ENCODE measurements at places on chromosomes 7 and 10.
A peak's percentile ranks its signal among the peaks of the same experiment; 100 is the strongest.

DNA sequence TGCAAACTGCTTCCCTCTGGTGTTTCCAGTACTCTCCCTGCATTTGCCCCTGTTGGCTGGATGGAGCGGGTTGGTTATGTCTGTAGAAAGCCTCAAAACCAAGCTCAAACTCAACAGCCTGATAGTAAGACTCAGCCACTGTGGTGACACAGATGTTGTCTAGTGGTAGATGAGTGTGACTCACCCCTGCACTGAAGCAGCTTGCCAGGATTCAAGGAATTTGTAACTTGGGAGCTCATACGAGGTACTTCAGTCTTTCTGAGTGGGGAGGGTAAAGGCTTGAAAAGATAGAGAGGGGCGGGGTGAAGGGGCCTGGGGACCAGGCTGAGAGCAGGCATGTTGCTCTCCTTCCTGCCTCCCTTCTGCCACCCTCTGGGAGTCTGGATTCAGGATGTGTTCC lies 22.9 kb upstream of the AQP1 start:
- DNase-seq = no peak

- DNase-seq = no peak
Measured at GRCh38 chr7:2631946-2632732, at the start of gene TTYH3. TTYH3 (plus strand) TSS chr7:2631986; CDS start chr7:2632156, 170 bp downstream.

DNA sequence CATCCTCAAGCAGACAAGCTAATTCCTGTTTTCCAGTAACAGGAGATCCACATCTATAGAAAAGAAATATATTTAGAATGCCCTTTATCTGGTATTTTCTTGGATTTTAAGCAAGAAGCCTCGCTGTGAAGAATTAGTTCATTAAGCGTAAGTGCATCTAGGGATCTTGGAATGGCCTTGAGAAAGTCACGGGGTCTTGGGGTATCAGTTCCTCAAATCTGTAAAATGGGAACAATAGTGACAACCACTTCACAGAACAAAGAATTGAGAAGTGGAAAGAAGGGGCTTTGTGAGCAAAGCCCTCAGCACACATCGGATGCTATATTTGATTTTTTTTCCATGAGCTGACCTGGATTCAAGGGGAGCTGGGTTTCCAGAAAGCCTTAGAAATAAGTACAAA lies 32.3 kb upstream of the WDFY4 start:
- no peak for DNase-seq

GRCh38 chr7:102097601-102098161 lies 189.0 kb upstream of the SH2B2 start:
- DNase-seq = no peak

DNA sequence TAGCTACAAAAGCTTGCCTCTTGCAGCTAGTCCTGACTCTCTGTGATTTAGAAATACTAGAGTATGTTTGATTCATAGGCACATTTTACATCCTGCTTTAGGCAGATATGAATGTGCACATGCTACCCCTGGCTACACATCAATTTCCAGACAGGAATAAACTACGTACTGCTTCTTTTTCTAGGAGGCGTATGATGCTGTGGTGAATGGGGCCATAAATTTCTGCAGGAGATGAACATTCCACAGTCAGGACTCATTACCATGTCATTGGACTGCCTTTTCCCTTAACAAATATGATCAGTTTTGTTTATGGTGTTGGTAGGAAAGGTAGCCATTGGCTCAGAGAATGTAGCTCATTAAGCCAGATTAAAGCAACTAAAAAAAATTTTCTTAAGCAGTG lies 50.1 kb upstream of the IFRD1 start:
- no peak for DNase-seq

- no peak for DNase-seq
Measured at GRCh38 chr10:12801214-12802087, 200.1 kb downstream of the CCDC3 start.

- no peak for DNase-seq
Measured at GRCh38 chr7:80053124-80053523, 81.5 kb upstream of the GNAI1 start.

DNA sequence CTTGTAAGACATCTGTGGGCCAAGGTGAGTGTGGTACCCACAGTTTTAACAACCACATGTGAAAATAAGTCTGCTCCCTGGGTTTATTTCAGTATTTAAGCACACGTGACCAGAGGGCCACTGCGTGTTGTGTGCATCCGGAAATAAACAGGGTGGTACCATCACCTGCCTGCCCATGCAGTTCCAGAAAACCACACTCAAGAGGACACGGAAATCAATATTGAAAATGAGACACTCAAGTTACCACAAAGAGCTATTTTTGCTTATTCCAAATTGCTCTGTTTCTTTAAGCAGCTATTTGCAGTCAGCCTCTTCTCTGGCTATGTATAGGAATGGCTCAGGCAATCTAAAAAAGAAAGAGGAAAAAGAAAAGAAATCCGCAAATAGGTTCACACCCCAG lies 71.8 kb upstream of the LOXL4 start:
- no peak for DNase-seq

DNA sequence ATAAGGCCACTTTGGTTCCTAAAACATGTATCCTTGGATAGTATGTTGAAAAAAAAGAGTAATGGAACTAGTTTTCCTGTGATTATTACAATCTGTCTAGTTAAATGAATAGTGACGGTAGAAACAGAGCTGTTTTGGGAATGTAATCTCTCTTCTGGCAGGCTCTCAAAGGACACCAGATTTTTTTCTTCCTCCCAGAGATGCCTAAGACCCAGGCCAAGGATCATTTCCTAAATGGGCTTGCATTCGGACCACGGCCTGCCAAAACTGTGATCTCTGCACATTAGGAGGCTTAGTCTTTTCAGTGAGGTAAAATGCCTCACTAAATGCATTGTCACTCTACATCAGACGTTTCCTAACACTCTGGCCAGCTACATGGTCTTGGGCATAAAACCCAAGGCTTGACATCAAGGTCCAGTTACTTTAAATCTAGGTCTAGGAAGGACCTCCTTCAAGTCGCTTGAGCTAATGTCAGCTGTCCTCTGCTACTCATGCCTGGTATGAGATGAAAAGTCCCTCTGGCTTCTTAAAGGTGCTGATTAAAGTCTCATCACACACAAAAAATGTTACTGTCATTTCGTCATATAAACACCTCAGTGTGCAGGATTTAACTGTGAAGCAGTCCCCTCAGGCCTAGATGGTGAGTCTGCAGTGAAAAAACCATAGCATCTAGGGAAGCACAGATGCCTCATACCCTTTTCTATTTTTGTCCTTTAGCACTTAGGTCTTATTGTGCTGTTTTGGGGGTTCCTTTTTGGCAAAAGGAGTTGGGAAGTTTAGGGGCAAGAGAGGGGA lies 47.7 kb downstream of the DLD start:
- no peak for DNase-seq

- DNase-seq = peak; percentile 76
Measured at GRCh38 chr7:24572997-24573553, at the start of gene PALS2. PALS2 (plus strand) TSS chr7:24573452; CDS start chr7:24623668, 50,216 bp downstream.

DNA sequence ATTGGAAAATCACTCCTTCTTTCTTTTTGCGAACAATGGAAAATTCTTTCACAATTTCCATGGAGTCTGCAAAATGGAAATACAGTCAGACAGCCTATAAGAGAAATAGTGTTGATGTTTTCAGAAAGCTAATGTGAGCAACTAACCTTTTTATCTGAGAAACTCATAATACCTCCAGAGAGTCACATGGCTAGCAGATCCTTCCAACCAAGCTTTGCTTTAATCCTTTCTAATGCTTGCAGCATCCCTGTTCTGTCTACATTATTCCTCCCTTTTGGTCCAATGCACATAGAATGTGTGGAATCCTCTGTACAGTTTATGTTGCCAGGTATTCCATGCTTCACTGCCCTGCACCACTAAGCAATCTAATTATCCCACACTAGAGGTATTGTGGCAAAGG lies 717.5 kb upstream of the LRRN3 start:
- DNase-seq = no peak

GRCh38 chr7:118061386-118061785 lies 122.6 kb upstream of the LSM8 start:
- no peak for DNase-seq

GRCh38 chr10:100713859-100714565 lies 31.4 kb upstream of the PAX2 start:
- DNase-seq = no peak

DNA sequence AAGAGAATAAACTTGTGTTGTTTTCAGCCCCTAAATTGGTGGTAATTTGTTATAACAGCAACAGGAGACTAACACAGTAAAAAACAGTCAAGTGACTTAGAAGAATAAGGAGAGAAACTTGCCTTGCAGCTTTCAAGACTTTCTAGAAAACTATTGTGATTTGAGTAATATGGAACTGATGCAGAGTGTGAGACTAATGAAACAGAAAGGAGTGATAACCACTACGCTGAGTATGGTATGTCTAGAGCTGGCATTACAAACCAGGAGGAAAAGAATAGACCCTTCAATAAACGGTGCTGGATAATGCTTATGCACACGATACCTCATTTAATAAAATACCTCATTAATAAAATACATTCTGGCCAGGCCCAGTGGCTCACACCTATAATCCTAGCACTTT lies 99.9 kb downstream of the CREM start:
- no peak for DNase-seq

DNA sequence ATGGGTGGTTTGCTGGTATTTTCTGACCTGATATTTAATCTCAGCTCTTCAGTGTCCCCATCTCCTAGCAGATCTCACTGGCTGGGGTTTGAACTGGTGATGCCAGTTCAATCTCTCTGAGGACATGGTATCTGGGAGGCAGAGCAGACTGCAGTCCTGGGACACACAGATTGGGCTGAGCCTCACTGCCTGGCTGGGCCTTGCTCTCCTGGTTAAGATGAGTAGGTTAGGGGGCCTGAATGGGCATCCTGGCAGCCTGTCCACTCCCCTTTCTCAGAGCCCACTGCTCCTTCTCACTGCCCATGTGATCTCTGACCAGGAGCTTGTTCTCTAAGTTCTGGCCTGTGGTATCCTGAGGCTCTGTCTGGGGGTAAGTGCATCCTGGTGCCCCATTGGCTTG lies 363.4 kb downstream of the GLRX3 start:
- DNase-seq = no peak

GRCh38 chr7:71615017-71615416 lies 483.1 kb downstream of the GALNT17 start:
- no peak for DNase-seq

DNA sequence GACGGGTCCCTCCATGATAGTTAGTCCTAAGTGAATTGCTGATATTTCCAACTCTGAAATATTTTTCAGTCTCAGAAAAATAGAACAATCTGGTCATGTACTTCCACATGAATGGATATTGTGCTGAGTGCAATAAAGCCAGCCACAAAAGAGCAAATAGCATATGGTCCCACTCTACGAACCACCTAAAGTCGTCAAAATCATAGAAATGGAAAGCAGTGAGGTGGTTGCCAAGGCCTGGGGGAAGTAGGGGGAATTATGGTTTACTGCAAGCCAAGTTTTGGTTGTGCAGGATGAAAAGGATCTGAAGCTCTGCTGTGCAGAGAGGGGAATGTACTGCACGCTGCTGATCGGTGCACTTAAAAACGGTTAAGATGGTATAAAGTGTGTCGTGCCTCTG lies 313.8 kb upstream of the ADARB2 start:
- DNase-seq = no peak

- no peak for DNase-seq
Measured at GRCh38 chr10:105681051-105681450, 1040.0 kb downstream of the SORCS3 start.

GRCh38 chr7:85522070-85522469 lies 335.2 kb upstream of the SEMA3D start:
- DNase-seq = no peak

DNA sequence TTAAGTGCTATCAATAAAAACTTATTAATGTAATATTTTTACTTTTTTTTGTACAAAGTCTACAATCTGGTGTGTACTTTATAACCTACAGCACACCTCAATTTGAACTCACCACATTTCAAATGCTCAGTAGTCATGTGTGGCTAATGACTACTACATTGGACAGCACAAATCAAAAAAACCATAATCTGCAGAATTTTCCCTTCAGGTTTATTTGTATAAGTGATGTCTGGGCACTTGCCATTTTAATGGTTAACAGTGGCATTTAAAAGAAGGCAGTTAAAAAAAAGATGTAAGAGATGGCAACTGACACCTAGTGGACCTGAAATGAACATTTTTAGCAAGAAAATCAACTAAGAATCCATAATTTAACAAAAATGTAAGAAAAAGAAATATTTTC lies 124.6 kb upstream of the NRBF2 start:
- DNase-seq = no peak

- no peak for DNase-seq
Measured at GRCh38 chr7:67453580-67454380, 457.1 kb downstream of the TYW1 start.

GRCh38 chr10:6928586-6928985 lies 348.5 kb upstream of the PRKCQ start:
- no peak for DNase-seq

DNA sequence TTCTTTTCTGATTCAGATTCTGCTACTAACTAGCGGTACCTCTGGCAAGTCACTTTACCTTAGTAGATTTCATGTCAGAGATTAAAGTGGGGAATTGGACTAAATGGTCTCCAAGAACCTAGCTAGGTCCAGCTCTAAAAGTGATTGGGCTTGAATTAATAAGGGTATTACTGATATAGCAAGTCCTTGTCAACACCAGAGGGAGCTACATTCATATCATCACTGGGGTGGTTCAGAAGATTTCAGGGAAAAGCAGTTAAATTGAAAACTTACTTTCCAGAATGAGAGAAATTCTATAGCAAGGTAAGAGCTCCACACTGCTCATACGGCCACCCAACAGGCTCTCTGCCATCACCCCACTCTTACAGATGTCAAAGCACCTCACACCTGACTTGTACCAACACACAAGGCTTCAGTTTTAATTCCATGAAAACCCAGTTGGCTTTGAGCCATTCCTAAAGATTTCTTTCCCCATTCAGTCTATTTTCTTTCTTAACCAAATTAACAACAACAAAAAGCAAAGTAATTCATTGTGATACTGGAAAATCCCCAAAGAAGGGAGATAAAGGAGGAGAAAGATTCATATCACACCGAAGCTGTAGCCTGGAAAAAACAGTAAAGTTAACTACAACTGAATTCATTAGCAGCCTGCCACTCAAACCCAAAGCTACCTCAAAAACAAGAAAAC lies 38.0 kb upstream of the SPOCK2 start:
- no peak for DNase-seq

DNA sequence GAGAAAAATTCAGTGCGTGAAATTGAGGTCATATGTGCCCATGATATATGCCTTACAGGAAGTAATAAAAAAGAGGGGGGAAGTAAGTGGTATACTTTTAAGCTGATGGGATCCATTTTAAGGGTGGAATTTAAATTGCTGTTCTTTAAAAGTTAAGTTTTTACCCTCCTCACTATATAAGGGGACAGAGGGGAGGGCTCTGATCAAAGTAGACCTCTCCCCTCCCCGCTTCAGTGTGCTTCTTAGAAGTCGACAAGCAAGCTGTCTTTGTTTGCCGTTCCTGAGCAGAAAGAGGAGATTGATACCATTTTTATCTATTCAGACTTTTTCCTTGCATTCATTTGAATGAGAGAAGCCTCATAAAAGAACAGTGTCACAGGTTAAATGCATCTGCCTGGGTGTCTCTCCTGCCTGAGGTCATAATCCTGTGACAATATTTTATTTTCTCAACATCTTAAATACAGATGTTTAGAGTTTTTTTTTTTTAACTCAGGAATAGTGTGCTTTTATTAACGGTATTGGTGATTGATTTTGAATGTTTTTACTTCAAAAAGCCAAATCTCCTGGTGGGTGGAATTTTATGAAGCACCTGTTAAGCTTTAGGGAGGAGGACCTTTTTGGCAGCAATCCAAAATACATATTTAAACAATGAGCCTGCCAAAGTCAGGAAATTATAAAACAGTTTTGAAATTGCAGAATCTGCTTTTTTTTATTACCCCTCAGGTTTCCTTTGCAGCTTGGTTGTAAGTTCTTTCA lies 141.7 kb downstream of the KAT6B start:
- no peak for DNase-seq

All from activated CD4-positive, alpha-beta T cell treated with anti-CD3 and anti-CD28 coated beads, Interleukin-2, amount 50 U/mL, for 1 hour (primary cell).